Effector CD8-positive, alpha-beta T cell (primary cell): ENCODE measurements at places on chromosomes 7 and 10.

GRCh38 chr10:113326160-113327111 is 226.4 kb upstream of the HABP2 start:
- no peak for DNase-seq

GRCh38 chr10:91576096-91576545 is 56.8 kb downstream of the PPP1R3C start:
- DNase-seq: no peak

GRCh38 chr10:102673819-102674511 is 29.7 kb downstream of the TRIM8 start:
- peak; percentile 64 for DNase-seq

- DNase-seq: no peak
Measured at GRCh38 chr7:151794508-151795167, 82.3 kb downstream of the PRKAG2 start.

DNA sequence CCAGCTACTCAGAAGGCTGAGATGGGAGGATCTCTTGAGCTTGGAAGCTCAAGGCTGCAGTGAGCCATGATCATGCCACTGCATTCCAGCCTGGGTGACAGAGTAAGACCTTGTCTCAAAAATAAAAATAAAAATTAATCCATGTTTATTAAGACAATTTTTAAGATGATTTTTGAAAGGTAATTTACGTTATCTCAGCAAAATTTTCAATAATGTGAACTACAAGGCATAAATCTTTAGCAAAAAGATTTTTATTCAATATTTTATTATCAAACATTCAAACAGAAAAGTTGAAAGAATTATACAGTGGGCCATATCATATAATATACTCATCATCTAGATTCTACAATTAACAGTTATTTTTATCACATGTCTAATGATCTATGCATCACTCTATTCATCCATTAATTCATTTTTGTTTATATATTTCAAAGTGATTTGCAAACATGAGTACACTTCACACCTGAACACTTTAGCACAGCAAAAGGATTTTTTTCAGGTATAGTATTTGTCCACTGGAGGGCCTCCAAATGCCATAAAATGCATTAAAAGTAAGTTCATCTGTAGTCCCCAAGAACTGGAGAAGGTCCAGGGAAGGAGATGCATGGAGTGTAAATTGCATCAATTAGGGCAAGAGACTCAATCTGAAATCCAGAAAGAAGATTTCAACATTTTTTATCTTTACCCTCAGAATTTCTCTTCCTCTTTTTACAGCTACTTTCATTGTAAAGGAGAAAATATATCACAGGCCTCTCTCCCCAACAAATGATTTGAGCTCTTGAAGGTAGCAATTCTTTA is 38.6 kb upstream of the RSBN1L start:
- DNase-seq: no peak

DNA sequence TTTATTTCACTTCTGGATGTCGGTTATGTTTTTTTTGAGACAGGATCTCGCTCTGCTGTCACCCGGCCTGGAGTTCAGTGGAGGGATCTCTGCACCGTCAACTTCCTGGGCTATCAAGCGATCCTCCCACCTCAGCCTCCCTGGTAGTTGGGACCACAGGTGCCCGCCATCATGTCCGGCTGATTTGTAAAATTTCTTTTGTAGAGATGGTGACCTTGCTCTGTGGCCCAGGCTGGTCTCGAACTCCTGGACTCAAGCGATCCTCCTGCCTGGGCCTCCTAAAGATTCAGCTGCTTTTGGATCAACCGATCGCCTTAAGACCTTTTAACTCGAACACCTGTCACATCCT is 606 bp upstream of the RABGEF1 start:
- DNase-seq: no peak
